ENCODE measurements at places on chromosomes 13 and 19.

DNA sequence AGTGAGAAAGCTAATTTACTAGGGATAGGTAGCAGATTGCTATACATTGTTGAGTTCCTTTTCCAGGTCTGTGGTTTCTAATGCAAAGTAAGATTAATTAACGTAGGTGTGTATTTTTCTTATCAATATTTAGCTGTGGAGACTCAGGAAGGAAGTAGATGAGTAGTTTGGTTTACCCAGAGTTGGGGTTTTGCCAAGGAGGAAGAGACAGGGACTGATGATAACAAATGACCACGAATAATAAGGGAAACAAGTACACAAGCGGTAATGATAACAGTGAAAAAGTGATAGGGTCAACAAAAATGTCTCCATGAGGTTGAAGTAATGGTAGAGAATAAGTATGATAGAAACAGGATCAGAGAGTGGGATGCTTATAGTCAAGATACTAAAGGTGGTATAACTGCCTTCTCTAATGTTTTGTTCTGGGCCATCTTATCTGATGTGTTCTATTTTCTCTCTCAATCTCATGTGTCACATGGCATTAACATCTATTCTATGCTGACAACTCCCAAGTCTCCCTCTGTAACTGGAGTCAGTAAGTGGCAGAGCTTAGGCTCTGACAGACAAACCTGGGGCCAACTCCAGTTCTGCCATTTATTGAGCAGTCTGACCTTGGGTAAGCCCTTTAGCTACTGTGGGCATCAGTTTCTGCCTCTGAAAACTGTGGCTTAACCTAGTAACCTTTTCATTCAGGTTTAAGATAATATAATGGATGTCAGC is 8.8 kb downstream of the OBI1 start:
- DNase-seq = no peak

GRCh38 chr19:4007836-4008539 is 452 bp downstream of the PIAS4 start:
- DNase-seq = no peak

DNA sequence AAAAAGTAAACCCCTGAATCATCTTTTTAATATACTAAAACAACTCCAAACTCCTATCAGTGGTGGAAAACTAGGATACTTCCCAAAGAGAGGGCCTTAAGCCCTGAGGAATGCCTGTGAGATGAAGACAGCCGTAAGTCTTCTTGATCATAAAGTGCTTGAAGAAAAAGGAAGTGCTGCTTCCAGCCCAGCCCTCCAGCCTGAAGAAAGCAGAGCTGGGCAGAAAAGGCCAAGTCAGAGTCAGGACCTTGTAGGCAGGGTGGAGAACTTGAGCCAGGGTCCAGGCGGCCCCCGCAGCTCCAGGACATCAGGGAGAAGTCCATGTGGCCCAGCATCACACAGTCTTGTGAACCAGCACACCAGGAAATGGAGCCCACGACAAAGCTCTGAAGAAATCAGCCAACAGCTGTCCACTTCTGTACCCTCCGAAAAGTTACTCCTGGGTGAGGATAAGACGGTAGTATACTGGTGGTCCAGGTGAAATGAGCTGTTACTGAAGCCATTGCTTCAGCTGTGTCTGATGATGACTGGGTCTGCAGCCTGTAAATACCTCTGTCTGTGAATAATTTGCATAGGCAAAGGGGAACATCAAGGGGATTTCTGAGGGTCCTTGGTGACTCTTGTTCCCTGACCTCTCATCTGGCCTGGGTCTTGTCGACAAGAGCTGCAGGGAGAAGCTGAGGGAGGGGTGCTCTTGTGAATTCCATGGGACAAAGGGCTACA is 18.7 kb upstream of the CRYL1 start:
- no peak for DNase-seq

DNA sequence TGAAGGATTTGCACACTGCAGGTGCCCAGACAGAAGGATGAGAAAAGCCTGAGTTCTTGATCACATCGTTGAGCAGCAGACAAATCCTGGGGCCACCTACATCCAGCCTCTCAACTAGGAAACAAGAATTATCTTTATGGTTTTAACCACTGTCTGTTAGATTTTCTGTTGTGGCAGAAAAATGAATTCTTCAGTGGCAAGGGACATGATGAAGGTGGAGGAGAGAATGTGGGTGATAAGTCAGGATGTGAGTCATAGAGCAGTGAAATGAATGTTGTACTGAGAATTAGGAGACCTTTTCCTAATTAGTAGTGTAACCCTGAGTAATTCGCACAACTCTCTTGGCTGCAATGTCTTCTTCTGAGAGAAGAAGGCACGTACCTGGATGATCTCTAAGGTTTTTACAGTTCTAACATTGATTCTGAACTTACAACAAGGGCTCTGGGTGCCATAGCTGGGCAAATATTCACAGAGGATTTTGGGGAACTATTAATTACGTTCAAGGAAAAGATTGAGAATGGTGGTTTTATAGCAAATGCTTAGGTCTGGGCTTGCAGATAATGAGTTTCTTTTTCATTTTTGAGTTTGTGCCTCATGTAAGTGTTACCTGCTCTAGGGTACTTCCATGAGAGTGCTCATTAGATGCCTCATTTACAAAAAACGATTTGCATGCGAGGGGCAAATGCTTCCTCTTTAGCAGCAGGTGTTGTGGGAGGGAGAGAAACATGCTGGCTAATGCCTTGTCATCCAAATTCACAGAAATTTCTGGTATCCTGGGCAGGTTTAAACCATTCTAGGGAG is 111.0 kb upstream of the KL start:
- no peak for DNase-seq

GRCh38 chr13:82976499-82976898 is 905.8 kb downstream of the SLITRK1 start:
- DNase-seq = no peak

GRCh38 chr13:110030394-110030928 is 244.1 kb upstream of the IRS2 start:
- DNase-seq = no peak

- DNase-seq = no peak
These were observed 5.1 kb upstream of the TSHZ3 start for GRCh38 chr19:31354316-31354715.

DNA sequence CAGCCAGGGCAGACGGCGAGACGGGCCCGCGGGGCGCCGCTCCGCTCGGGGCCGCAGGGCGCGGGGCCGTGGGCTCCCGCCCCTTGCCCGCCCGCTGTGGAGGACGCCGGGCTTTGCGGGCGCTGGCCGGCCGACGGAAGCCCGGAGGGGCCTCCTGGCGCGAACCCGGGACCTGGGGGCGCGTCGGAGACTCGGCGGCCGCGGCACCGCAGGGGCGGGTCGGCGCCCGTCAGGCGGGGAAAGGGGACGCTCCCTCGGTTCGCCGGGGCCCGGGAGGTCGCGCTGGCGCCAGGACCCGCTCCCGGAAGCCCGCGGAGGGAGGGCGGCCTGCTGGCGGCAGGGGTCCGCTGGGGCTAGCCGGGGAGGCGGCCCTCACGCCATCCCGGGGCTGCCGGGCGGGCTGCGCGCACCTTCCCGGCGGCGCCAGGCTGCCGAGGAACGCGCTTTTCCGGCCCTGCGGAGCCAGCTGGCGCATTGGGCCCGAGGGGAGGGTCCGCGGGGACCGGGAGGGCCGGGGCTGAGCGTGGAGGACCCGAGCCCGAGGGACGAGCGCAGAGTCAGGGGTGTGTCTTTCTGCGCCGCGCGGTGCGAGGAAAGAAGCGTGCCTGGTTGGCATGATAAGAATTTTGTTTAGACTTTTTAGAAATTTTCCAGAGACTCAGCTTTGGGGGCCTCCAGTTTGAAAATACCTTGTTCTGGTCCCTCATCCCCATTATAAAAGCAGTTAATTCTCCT is 511 bp downstream of the GARRE1 start:
- DNase-seq = peak; percentile 57

DNA sequence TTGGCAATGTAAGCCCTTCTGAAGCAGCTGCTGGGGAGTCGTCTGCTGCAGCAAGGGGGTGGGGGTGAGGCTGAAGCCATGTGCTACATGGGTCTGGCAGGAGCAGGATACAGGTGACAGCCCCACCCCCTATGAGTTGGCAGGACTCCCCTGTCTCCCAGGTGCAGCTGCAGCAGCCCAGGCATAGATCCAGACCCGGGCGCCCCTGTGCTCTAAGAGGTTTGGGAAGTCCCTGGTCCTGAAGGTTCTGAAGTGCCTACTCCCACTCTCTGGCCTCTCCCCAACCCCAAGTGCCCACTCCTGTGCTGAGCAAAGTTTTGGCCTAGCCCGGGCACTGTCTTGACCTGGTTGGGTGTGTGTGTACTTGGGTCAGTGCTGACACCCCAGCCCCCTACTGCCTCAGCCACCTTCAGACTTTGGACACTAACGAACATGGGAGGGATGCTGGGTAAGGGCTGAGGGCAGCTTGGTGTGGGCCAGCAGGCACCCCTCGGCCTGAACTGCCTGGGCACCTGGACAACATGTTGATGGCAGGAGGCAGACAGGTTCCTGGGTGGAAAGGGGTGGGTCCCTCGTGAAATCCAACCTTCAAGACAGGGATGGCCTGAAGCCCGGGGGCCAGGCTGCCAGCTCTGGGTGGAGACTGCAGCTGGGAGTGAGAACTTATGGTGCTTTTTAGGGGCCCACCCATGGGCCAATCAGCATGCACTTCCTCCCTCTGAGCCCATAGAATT is 54.1 kb upstream of the SLITRK6 start:
- DNase-seq = no peak

Measured in hindlimb muscle (tissue), 1 donor.